Esophagus muscularis mucosa (tissue), 4 donors: ENCODE measurements at places on chromosomes 2 and 18. TPM values are rescaled to one million over a fixed set of nuclear protein-coding genes. Genes with fewer than 3 reads are reported as not detected.
A peak's percentile ranks its signal among the peaks of the same experiment; 100 is the strongest.

The RETREG2 gene
- total RNA-seq, result 44.0 TPM

DNA sequence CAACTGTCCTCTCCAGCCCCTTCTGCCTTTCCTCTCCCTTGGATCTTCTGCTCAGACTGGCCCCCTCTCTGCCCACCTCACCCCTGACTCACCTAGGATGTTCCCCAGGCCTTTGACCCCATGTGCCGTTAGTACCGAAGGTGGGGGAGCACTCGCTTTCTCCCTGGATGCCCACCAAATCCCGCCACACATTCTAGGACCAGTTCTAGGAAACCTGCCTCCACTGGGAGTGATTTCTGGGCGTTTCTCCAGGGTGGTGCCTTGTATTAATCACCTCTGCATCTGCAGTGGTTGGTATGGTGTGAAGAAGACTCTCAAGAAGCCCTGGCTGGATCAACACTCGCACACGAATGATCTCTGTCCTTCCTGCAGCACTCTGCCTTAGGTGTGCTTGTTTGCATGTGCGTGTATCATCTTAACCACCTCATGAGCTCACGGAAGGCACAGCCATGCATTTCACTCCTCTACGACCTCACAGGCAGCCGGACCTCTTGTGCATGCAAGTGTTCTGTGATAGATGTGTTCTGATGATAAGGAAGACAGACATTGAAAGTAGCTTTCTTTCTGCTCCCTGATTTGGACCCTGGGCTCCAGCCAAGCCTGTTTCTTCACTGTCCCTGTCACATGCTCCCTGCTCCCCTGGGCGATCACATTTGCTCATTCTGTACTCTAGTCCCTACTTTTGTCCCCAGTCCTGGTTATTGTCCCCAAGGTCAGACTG, 69.4 kb downstream of the LIPG start:
- H3K4me1 ChIP-seq, result peaks cover 6% of the 10 kb centered on the region
- H3K36me3 ChIP-seq, result no peaks in the 10 kb centered on the region
- no peak for DNase-seq
- H3K27me3 ChIP-seq, result no peaks in the 10 kb centered on the region

The ERFE gene
- total RNA-seq, result 0.39 TPM

- DNase-seq, result no peak
- H3K27ac ChIP-seq, result no peak overlapping the region
- H3K4me3 ChIP-seq, result no peak overlapping the region
- H3K36me3 ChIP-seq, result no peaks in the 10 kb centered on the region
Observed at GRCh38 chr2:223941579-223942277, 3.4 kb downstream of the WDFY1 start.

GRCh38 chr18:10687161-10687925, 161.5 kb downstream of the NAPG start:
- no peak overlapping the region for H3K27ac ChIP-seq
- DNase-seq, result peak; percentile 74
- H3K4me3 ChIP-seq, result no peak overlapping the region
- no peaks in the 10 kb centered on the region for H3K27me3 ChIP-seq
- no peaks in the 10 kb centered on the region for H3K4me1 ChIP-seq

DNA sequence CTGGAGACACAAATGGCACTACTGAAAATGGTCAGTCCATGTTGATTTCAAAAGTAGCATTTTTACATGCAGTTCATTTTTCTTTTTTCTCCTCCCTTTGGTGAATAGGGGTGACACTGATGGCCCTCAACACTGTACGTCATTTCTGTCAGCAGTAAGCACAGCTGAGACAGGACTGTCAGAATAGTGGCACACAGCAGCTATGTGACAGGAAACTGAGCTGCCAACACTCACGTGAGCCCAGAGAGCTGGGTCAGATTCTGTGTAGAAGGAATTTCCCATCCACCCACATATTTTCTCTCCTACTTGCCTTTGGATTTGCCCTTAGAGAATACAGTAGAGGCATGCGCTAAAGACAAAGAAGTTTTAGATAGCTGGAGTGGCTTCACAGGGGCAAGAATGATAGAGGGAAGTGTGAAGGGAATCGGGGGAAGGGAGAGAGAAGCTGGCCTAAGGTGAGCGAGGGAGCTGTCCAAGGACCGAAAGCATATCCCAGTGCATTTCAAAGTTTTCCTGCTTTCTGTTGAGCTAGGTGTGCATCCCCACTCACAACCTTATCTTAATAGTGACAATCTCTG, 476.6 kb downstream of the CNTNAP5 start:
- no peaks in the 10 kb centered on the region for H3K36me3 ChIP-seq
- no peak overlapping the region for H3K4me3 ChIP-seq
- H3K4me1 ChIP-seq, result no peaks in the 10 kb centered on the region
- H3K27ac ChIP-seq, result no peak overlapping the region
- no peaks in the 10 kb centered on the region for H3K27me3 ChIP-seq

GRCh38 chr2:69579536-69579935, 64.0 kb downstream of the AAK1 start:
- no peak overlapping the region for H3K27ac ChIP-seq
- H3K4me3 ChIP-seq, result no peak overlapping the region
- H3K4me1 ChIP-seq, result peaks cover 57% of the 10 kb centered on the region
- no peaks in the 10 kb centered on the region for H3K27me3 ChIP-seq
- no peak for DNase-seq
- H3K36me3 ChIP-seq, result no peaks in the 10 kb centered on the region

- H3K4me3 ChIP-seq, result peak within 1 kb of the TSS; percentile 39
- H3K36me3 ChIP-seq, result no peaks in the 10 kb centered on the region
- no peak within 1 kb of the TSS for H3K27ac ChIP-seq
- DNase-seq, result no peak
Observed at GRCh38 chr2:240819858-240820606, at the start of gene KIF1A. Gene KIF1A (minus strand): TSS chr2:240820219. CDS start chr2:240797752, 22,467 bp downstream.
